ENCODE measurements at places on chromosomes 1 and 21.

- DNase-seq: no peak
Observed at GRCh38 chr1:156428746-156429288, 59.8 kb downstream of the RHBG start.

GRCh38 chr1:26602378-26602959 is 72.9 kb downstream of the RPS6KA1 start:
- peak; percentile 61 for DNase-seq

DNA sequence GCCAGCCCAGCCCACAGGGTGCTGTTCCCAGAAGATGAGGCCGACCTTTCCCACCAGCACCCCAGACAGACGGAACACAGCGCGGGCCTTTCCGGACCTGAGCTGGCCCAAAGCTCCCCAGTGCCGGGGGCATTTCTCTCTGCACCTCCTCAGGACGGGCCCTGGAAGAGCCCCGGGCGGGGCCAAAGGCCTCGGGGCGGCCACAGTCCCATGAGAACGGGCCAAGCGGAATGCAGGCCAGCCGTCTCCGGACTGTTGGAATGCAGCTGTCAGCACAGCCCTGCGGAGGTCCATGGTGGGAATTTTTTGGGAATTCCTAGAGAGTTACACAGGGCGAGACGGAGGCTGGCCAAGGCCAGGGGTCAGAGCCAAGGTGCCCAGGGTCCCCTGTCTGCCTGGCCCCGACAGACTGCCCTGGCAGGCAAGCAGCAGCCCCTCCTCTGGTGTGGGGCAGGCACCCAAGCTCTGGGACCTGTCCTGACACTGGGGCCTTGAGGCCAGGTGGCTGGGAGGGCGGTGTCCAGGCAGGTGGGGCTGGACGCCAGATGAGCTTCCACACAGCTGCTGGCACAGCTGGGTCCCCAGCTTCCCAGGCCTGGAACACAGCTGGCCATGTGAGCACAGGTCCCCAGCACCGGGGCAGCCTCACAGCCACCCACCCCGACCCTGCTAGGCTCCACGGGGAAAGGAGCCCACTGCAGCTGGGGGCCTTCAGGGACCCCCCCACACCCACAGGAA is 63.0 kb downstream of the MEGF6 start:
- DNase-seq: no peak

GRCh38 chr1:76260279-76260678 is 185.7 kb downstream of the ST6GALNAC3 start:
- DNase-seq: no peak

- DNase-seq: no peak
Observed at GRCh38 chr1:6487804-6488484, 3.5 kb downstream of the PLEKHG5 start.

DNA sequence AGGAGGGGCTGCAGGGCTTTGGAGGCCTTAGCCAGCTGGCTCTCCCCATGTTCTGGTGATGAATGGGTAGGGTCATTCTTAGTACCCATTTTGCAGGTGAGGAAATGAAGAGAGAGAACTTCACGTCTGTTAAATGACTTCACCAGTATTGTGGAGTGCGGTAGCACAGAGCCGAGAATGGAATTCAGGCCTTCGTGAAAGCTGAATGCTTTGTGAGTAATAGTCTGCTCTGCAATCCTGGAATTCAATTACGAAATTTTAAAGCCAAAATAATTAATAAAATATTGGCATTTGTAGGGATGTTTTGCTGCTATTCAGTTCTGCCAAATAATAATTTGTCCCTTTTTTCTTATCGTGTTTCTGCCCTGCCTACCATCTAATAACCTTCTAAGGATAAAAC is 197.7 kb downstream of the GREM2 start:
- DNase-seq: no peak

DNA sequence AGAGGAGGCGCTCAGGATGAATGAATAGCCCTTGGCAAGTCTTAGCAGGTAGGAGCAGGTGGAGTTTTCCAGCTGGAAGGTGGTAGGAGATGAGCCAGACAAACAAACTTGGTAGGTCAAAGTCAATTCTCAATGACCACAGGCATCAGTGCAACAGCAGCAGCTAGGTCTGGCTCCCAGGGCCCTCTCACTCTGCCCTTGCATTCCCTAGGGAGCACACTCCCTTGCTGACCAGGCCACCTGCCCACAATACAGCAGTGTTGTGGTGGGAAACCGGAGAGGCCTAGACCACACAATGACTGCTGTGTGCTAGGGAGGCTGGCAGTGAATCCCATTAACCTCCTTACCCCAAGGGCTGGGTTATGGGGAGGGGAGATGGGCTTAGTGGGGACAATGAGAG is 13.0 kb upstream of the PAQR6 start:
- no peak for DNase-seq

DNA sequence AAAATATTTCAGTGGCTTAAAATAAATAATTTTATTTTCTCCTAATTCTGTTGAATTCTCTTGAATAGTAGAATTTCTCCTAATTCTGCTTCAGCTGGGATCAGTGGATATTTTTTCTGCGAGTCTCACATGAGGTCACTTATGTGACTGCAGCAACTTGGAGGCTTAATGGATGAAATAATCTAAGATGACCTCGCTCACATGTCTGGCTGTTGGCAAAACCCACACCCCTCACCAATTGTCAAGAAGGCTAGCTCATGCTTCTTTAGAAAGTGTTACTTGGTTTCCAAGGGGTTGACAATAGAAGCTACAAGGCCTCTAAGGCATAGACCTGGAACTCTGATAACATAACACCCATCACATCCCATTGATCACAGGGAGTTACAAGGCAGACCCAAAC is 156.9 kb upstream of the DPYD start:
- DNase-seq: no peak

DNA sequence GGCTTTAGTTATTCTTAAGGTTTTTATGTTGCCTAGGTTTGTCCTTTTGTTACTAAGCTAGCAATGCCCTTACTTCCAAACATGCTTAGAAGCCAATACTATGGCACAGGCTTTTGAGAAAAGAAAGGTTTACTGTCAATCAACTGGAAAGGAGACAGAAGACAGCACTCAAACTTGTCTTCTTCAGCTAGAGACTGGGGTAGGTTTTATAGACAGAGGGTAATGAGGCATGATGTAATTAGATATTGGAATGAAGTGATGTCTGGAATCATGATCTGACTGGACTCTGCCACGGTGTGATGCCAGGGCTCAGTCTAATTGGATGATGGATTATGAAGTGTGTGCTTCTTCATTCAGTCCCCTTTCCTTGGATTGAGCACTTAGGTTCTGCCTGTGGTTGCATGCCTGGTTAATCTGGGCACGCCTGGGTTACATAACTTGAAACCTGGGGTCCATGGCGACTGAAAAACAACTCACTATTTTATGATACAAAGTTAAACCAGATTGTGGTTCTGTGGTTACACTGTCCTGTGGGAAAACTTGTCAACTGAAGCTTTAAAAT is 625.8 kb downstream of the BRINP3 start:
- no peak for DNase-seq
